ENCODE measurements at places on chromosomes 11 and 22.

GRCh38 chr11:2213890-2214526 is 42.4 kb upstream of the TH start:
- no peak for DNase-seq

DNA sequence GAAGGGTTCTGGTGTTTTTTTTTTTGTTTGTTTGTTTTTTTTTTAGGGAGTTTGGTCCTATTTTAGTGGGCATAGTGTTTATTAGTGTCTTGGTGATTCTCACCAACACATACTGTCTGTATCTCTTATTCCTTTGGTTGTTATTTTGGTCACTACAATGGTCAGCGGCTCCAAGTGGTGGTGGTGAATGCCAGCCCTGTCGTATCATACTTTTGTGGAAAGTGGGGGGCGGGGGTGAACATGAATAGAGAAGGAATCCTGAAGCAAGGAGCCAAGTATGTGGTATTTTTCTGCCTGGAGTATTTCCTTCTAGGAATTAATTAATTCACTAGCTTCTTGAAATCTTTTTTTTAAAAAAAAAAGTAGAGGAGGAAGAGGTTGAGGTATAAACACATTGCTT is 79.6 kb downstream of the GRK3 start:
- no peak for DNase-seq

DNA sequence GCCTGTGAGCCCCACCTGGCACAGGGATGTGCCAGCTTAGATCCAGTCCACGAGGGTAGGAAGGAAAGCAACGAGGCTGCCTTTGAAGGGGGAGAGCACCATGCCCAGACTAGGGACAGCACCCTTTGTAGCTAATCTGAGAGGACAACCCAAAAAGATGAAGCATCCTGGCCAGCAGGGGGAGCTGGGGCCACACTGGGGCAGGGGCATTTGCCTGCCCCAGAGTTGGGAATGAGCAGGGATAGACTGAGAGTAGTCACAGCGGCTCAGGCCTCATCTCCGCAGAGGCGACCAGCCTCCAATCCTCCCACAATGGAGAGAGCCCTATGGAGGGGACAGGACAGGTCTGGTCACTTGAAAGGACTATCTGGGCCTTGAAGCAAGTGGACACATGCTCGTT is 16.4 kb downstream of the LMO1 start:
- DNase-seq: no peak

- DNase-seq: no peak
Observed at GRCh38 chr22:42865536-42865935, 8.5 kb upstream of the ARFGAP3 start.

GRCh38 chr11:106471276-106471675 is 393.8 kb downstream of the AASDHPPT start:
- no peak for DNase-seq

DNA sequence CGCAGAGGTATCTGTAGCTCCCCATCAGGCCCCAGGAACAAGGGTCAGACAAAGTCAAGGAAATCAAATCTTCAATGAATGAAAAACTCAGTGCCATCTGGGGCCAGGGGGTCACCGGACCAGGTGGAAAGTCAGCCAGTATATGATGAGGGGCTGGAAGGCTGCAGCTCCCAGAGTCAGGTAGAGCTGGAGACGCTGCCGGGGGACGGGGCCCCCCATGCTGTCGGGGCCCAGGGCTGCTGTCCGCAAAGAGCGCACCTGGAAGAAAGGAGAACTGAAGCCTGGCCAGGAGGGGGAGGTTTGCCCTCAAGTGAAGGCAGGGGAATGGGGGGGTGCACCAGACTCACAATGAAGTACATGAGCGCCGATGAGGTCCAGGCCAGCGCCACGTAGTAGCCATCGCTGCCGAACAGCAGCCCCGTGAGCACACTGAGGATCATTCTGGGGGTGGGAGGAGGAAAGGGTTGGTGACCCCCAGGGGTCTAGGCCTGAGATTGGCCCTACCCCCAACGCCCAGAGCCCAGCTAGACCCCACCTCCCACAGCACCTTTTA is 4.3 kb downstream of the YIF1A start:
- no peak for DNase-seq

- no peak for DNase-seq
Observed at GRCh38 chr11:86559311-86559945, 113.0 kb downstream of the ME3 start.

GRCh38 chr11:120571476-120571875 is 59.9 kb downstream of the GRIK4 start:
- DNase-seq: no peak

GRCh38 chr22:35963237-35963810 is 65.3 kb downstream of the RBFOX2 start:
- no peak for DNase-seq

DNA sequence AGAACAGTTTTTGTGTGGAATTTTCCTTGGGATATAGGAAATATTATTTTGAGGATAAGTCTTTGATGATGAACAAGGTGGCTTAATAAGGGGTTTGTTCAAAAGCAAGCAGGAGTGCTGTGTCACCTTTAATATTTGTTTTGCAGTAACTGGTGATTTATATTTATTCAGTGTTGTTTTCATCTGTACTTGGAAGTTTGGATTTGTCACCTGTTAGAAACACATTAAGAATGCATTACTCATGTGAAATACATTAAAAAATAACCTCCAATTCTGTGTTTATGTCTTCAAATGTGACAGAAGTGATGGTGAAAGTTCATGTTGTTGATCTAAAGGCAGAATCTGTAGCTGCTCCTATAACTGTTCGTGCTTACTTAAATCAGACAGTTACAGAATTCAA is 70.5 kb downstream of the DKK3 start:
- DNase-seq: no peak

DNA sequence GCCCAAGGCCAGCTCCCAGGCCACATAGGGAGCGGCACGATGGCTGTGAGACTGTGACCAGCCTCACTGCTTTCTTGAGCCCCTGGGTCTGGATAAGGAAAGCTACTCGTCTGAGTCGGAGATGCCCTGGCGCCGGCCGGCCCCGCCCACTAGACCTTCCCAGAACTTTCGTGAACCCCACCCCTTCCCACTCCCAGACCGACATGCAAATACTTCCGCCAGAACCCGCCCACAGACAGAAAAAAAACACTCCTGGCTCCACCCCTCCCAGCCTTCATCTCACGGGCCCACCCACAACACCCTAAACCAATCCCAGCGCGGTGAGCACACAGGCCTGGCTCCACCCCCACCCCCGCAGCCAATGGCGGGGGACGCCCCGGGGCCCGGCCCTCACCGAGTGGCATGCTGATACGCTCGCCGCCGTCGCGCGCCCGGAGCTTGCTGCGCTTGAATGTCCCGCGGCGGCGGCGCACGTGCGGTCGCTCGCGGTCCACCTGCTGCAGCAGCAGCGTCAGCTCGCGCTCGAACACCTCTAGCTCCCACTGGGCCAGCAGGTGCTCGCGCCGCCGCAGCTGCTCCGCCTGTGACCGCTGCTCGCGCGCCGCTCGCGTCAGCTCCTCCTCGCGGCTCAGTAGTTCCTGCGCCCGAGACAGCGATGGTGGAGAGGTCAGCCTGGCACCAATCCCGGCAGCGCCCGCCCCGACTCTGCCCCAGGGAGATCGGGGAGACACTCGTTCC is 7.0 kb downstream of the MAP3K11 start:
- DNase-seq: peak; percentile 14

DNA sequence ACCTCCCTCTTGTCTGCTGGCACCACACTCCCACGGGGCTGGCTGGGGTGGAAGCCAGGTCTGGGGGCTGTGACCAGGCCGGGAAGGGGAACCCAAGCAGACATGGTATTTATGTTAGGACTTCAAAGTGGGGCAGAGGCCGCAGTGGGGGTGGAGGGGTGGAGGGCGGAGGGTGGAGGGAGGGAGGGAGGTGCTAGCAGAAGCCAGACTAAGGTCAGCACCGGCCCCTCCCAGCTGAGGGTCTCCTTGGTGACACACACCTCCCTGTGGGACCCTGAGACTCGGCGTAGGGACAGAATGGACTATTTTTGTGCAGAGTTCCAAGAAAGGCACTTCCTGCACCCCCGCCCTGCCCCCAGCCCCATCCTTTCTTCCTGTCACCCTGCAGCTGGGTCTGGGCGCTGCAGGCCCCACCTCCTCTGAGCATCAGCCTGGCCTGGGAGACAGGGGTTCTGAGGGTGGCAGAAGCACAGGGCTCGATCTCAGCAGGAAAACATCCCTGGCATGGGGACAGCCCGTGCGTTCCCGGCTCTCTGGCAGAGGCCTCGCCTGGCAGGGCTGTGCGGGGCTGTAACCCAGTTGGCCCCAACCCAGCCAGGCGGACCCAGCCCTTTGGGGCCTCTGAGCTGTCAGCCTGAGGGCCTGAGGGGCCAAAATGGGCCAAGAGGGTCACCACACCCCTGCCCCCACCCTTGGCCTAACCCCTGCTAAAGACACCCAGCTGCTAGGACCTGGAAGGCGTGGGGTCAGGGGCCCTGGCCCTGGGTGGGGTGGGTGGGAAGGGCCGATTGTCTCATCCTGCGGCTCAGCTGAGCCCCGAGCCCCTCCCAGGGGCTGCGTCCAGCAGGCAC is 9.6 kb upstream of the CD248 start:
- peak; percentile 31 for DNase-seq

DNA sequence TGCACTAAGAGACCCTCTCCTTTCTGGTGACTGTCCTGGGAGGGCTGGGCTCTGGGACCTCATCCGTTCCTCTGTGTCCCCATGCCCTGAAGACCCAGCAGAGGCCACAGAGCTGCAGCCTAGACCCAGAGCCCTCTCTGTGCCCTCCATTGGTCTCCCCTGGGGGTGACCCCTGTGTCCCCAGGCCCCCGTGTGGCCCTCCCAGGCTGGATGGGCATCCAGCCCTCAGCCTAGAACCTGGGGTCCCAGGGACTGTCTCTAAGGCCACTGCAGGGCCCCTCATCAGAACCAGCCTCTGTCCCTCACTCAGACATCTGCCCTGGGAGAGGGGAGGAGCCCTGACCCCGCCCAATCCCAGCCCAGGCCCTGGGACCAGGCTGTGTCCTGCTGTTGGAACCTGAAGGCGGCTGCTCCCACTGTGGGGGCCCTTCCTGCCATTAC is 5.7 kb downstream of the IGLL1 start:
- no peak for DNase-seq

DNA sequence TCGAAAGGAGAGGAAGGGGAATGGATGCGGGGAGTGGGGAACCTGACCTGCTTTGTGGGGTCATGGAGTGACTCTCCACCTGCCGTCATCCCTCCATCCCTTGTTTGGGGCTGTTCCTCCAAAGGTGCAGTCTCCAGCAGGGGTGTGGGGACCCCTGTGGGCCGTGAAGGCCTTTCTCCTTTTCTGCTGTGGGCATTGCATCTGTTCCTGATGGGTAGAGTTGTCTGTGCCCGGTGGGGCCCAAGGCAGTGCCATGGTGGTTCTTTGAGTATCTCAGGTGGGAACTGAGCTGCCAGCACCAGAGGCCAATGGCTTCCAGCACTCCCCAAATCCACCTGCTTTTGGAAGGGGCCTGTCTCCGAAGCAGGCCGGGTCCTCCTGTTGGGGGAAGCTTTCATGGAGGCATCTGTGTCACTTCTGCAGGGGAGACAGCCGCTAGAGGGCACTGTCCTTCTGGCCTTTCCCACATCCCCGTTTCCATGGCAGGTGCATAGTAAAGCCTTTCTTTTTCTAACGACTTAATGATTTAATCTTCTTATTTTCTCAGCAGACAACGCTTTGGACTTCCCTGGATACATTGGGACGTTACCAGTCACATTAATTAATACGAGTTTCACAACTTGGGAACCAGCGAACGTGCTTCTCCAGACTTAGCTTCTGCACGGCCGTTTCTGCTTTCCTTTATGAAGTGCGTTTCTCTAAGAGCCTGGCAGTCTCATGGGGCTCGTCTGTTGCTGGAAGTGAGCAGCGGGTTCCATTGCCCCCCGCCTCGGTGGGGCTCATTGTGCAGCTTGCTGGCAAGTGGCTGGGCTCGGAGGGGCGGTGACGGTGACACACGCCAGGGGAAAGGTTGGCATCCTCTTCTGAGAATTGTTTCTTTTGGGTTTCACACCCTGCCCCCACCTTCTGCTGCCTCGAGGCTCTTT is 57.1 kb downstream of the PARVB start:
- peak; percentile 36 for DNase-seq

DNA sequence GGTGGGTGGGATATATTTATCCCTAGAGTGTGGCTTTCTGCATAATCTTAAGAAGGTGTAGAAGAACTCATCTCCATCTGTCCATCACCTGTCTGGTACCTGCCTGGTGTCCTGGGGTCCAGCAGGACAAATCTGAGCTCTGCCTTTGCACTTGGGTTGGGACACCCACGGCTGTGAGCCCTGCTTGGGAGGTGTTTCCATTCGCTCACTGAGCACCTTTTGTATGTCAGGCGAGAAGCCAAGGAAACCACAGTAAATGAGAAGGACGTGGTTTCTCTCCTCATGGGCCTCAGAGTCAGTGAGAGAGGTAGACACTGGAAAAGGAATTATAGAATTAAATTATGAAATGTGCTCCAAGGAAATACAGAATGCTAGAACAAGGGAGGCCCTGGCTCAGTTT is 555.9 kb downstream of the MIAT start:
- no peak for DNase-seq

DNA sequence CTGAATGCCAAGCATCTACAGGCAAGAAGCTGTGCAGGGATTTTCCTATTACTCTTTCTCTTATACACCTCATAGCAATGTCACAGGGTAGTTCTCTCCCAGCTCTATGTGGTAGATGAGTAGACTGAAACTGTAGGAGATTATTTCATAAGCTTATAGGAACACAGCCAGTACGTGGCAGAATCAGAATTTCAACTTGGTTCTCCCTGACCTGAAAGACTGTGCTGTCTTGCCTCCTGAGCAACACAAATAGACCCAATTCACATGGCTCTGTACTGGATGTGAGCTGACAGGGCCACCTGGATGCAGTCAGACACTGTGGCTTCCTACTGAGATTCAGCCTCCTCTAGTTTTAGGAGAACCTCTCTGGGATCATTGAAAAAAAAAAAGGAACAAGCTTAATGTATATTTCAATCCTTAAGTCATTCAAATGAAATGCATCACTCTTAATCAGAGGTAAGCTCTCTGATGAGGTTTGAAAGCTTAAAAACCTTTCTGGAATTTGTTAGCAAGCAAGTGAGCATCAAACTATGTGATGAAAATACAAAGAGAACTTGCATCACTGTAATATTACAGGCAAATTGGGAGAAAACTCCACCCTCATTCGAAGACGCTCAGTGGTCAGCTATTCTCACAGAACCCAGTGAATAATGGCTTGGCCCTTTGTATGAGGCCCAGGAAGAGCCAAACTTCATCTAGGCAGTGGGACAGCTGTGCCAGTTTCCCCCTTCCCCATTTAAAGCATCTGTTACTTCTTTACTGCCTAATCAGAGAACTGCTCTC is 1039.3 kb downstream of the NTM start:
- no peak for DNase-seq

- DNase-seq: no peak
Observed at GRCh38 chr11:117826190-117826570, 1.6 kb upstream of the FXYD2 start.

DNA sequence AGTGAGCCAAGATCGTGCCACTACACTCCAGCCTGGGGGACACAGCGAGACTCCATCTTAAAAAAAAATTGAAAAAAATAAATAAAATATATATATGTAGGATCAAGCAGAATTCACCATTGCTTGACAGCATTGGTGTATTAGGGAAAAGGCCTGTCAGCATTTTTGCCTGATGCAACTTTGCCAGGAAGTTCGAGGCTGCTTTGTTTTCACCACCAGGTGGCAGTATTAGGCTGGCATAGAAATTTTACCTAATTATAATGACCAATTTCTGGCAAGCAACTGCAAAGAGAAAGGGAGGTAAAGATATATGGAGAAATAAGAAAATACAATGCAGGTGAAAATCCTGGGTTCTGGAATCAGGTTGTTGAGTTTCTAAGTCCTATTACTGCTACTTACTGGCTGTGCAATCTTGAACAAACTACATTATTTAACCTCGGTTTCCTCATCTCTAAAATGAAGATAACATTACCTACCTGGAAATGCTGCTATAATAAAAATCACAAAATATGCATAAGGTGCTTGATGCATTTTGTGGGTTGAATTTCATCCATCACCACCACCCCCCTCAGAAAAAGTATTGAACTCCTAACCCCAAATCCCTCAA is 24.7 kb downstream of the LAYN start:
- peak; percentile 82 for DNase-seq

All from SW 1271 (cell line).